ENCODE measurements at places on chromosomes 3 and 15.

- DNase-seq, result no peak
These were observed 448.1 kb upstream of the WNT5A start for GRCh38 chr3:55935241-55935640.

- no peak for DNase-seq
These were observed 84.0 kb downstream of the CFAP20DC start for GRCh38 chr3:58965865-58966264.

- DNase-seq, result no peak
These were observed 2.1 kb downstream of the ZFAND6 start for GRCh38 chr15:80061582-80061981.

DNA sequence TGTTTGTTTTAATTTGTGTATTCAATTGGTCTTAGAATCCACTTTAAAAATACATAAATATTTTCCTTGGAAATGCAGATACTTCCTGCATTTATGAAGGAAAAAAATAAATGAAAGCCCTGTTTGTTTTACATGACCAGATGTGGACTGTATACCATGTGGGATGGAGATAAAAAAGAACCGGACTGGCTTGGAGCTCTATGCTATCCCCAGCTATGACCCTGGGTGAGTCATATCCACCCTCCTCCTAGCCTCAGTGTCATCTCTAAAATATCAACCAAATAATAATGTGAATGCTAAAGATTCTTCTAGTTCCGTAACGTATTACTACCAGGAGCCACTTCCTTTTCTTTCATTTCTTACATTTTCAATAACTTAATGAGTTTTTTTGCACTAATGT, 44.5 kb upstream of the PDZRN3 start:
- no peak for DNase-seq

DNA sequence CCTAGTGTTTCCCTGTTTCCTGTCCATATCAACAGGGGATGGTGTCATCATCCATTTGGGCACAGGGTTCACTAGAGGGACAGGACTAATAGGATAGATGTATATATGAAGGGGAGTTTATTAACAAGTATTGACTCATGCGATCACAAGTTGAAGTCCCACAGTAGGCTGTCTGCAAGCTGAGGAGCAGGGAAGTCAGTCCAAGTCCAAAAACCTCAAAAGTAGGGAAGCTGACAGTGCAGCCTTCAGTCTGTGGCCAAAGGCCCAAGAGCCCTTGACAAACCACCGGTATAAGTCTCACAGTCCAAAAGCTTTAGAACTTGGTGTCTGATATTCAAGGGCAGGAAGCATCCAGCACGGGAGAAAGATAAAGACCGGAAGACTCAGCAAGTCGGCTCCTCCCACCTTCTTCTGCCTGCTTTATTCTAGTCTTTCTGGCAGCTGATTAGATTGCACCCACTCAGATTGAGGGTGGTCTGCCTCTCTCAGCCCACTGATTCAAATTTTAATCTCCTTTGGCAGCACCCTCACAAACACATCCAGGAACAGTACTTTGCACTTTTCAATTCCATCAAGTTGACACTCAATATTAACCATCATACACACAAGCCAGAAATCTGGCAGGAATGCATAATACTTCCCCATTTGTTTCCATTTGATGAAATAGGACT, 43.4 kb downstream of the CD200 start:
- no peak for DNase-seq

DNA sequence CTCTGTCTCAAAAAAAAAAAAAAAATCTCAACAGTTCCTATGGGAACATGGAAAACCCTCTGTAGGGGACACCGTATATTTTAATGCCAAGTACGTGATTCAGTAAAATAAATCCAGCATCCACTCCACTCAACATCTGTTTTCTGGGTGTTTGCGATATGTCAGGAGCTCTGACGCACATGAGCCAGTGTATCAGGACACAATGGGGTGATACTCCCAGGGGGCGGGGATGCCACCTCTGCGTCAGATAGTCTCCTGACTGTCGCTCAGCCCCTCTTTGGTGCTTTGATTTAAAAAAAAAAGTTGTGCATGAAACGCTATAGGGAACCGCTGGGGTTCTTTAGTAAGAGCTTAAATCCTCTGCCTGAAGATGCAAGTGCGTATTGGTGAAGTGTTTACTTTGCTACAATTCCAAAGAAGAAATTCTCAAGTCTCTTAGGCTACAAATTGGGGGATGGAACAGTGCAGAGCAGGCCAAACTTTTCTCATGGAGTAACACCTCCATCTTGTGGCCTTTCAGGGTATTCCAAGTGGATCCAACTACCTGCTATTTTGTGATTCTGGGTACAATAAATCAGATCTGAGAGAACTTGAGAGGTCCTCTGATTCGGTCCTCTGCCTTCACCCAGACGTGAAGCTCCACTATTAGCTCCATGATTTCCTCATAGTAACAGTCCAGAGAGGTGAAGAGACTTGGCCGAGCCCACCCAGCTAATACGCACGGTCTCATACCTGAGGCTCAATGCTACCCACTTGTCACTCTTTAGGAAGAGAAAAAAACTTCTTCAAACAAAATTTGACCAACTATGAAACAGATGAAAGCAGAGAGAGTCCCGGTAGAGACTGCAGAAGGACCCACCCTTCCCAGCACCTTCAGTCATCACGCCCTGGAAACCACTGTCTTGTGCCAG, 9.3 kb upstream of the NR2E3 start:
- DNase-seq, result no peak

- DNase-seq, result no peak
These were observed 52.7 kb downstream of the TFG start for GRCh38 chr3:100761951-100762350.
